ENCODE measurements at places on chromosomes 16 and 17.

DNA sequence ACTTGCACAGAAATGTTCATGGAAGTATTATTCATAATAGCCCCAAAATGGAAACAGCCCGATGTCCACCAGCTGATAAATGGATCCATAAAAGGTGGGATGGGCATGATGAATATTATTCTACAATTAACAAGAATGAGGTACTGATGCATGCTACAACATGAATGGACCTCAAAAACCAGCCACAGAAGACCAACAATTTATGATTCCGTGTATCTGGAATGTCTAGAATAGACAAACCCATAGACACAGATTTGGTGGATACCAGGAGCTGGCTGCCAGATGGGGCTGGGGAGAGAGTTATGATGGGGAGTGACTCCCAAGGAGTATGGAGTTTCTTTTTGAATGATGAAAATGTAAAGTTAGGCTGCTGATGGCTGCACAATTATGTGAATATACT lies 10.8 kb upstream of the NAGLU start:
- no peak for DNase-seq

DNA sequence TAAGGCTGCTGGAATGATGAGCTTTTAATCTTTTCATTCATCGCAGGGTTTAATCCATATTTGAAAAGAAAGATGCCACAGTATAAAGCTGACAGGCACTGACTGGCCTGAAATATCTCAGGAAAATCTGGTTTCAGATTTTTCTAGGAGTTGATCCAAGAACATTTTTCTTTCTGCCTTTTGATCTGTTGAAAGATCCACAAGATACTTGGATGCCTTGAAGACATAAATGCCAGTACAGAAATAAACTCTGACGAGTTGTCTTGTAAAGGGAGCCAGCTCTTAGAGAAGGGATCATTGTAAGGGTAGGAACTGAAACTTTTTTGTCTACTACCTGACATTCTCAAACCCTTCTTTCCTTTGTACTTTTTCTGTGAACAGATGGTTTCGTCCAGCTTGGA lies 25.4 kb upstream of the KRT20 start:
- no peak for DNase-seq

DNA sequence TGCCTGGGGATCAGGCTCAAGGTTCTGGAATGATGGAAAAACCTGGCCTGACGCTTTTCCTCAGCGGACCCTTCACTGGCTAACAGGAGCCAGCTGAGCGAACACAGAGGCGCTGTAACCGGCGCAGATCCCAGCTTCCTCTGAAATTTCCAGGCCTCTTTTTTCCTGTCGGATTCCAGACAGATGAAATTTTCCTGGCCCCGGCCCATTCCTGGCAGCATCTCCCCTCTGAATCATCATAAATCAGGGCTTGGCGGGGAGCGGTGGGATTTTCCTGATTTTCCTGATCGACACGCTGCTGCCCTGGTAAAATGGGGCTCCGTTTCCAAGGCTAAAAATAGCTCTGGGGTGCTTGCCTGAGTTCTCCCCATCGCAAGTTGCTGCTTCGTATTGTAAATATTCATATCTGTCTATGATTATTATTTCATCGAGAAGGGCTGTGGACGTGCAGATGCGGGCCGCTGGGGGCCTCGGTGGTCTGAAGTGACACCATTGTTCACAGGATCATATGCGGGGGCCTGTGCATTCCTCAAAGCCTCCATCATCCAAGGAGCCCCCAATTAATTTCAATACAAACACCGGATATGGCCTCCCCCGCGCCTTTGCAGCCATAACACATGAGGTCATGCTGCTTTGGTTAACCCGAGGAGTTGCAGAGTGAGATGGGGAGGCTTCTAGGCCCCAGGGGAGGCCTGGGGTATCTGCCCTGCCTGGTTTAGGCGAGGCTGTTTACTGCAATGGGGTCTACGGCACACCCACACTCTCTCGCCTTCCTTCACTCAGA lies 45.8 kb upstream of the ETV4 start:
- DNase-seq = no peak

GRCh38 chr17:66711881-66712321 lies 123.0 kb upstream of the CACNG5 start:
- no peak for DNase-seq

DNA sequence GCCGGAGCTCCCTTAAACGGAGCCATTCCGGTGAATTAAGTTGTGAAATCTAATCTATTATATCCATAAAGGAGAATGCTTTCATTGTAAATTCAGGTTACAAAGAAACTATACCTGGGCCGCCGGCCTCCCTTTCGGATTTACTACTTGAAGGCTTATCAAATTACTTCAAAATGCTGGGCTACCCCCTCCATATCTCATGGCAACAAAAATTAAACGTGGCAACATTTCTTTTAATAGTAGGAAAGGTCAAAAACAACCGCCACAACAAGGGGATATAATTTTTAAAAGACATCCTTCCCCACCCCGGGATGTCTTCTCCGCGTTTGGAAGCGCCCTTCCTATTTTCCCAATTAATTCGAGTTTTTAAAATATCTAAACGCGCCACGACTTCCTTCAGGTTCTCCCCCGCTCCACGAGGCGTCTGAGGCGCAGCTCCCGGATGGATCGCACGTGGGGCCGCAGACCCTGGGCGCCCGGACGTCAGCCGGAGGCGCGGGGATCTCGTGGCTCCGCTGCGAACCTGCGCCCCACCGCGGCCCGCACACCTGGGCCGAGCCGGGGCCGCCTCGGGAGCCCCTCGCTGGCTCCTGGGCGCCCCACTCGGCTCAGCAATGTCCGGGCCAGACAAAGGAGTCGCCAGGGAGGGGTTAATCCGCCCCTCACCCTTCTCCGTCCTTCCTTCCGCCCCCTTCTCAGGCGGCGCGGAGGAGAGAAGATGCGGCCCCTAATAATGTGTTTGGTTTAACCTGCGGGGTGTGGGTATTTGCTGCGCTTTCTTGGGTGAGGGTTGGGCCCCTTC lies 47.4 kb upstream of the SLC38A10 start:
- no peak for DNase-seq

DNA sequence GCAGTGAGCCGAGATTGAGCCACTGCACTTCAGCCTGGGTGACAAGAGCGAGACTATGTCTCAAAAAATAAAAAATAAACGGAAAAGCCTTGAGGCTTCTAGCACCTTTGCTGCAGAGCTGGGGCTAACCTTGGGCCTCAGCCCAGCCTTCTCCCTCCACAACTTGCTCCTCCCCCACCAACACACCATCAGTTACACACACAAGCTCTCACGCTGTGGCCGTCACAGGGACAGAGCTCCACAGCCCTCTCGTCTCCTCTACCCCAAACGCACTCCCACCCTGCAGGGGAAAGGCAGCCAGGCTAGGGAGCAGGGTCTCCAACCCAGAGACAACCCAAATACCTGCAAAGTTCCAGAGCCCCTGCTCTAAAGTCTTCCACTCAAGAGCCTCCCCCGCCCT lies 22.0 kb upstream of the MRPS23 start:
- no peak for DNase-seq

GRCh38 chr17:35460354-35460851 lies 11.8 kb upstream of the SLFN13 start:
- peak; percentile 24 for DNase-seq

GRCh38 chr17:82065638-82066303 lies at the start of gene DUS1L:
TSS of gene DUS1L (minus strand) at chr17:82065804. CDS start at chr17:82065059, 745 bp downstream.
- DNase-seq = peak; percentile 51

GRCh38 chr17:64546716-64547115 lies 39.9 kb downstream of the CEP95 start:
- no peak for DNase-seq

GRCh38 chr16:48895142-48895541 lies 285.2 kb upstream of the N4BP1 start:
- no peak for DNase-seq

DNA sequence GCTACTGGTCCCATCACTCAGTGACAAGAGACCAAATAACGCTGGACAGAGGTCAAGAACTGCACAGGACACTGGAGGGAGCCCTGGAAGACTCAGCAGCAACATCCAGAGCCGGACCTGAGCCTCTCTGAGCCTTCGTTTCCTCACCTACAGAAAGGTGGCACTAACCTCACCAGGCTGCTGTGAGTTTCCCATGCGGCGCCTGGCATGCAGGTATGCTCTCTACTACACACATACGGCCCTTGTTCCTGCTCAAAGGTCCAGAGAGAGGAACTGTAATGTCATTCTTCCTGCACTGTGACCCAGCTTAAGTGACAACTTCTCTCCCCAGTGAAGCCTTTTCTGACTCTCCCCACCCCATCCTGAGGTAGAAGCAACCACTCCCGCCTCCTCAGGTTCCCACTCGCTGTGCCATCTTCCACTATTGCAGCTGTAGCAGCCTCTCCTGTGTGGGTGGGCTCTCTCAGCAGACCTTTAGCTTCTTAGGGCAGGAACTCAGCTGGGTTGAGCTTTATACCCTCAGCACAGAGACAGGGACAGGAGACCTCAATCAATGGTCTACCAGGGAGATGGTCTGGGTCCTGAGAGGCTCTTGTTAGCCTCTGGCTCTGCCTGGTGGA lies 43.9 kb upstream of the SREBF1 start:
- DNase-seq = no peak

DNA sequence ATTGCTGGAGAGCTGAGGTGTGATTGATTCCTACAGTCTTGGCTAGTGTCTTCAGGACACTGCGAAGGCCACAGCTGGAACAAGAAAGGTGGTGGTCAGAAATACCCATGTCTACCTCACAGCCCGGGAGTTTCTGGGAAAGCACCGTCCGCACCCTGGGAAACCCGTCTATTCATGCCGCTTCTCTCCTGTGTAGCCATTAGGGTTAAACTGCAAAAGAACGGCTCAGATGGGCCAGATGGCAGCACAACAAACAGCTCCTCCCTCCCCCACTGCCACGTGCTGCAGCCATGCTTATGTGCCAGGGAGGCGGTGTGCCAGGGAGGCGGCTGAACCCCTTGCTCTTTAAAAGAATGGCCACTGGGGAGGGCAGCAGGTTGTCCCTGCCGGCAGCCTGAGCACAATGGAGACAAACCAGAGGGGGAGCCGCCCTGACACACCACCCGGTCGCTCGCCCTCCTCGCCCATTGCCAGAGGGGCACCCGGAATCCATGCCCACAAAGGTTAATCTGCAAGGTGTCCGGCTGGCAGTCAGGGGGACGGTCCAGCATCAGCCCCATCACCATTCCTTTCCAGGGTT lies 65.2 kb downstream of the CYTH1 start:
- no peak for DNase-seq

DNA sequence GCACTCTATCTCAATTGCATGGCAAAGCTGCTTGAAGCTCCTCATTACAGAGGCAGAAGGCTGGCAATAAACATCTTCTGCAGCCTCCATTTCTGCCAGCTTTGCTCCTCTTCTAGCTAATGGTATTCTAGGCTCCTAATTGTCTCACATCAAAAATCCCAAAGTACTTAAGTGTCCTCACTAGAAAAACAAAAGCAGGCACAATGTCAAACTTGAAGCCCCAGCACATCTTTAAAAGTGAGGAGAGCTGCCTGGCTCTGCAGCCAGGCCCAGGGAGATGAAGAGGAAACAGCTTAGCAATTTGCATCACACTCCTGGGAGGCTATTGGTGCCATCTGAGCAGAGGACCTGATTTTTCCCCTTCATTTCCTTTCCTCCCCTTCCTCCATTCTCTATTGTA lies 197.1 kb downstream of the KCNJ2 start:
- no peak for DNase-seq

GRCh38 chr16:82748026-82748425 lies 121.3 kb downstream of the CDH13 start:
- DNase-seq = no peak

DNA sequence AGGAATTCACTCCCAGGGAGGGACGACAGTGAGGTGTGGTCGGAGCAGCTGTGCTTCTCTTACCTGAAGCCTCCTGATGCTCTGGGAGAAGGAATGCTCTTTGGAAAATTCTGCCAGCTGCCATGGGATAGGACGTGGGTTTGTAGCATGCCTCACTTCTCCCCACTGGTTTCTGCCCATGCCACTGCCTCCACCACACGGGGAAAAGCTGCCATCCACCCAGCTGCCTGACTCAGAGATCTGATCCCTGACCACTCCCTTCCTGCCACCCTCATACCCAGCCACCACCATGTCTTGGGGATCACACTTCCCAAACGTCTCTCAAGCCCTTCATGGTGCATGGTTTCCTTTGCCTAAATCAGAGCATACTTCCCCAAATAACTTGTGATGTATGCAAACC lies 80.0 kb downstream of the CPPED1 start:
- DNase-seq = no peak

- no peak for DNase-seq
These were observed 952 bp downstream of the BMERB1 start for GRCh38 chr16:15435216-15435864.

All from stimulated activated CD4-positive, alpha-beta T cell treated with anti-CD3 and anti-CD28 coated beads, Interleukin-12 subunit alpha, Interleukin-12 subunit beta, amount 100 ng/mL, for 24 hours (primary cell).